ENCODE measurements at places on chromosomes 12 and 14. TPM values are rescaled to one million over a fixed set of nuclear protein-coding genes. Genes with fewer than 3 reads are reported as not detected.

Gene AKAP3
- 0.11 TPM for total RNA-seq

Gene FAM186B
- total RNA-seq, result 0.15 TPM

Gene SUPT16H
- total RNA-seq, result 110 TPM

Gene ANO2
- 0.14 TPM for total RNA-seq

Gene ACOT4
- total RNA-seq, result 1.6 TPM

Gene PRPH
- total RNA-seq, result 2.2 TPM

Gene TTC6
- total RNA-seq, result 0.36 TPM

Gene TPPP2
- not detected for total RNA-seq

Gene LHX5
- total RNA-seq, result 0.06 TPM

Gene MYL2
- total RNA-seq, result 0.96 TPM

Gene SLC6A12
- 1.2 TPM for total RNA-seq

Gene VDR
- total RNA-seq, result 3.5 TPM

Gene CARMIL3
- total RNA-seq, result 0.86 TPM

Gene CLEC1B
- total RNA-seq, result not detected

Gene CMA1
- not detected for total RNA-seq

Gene SMIM41
- not detected for total RNA-seq

Gene DBX2
- not detected for total RNA-seq

Gene ZBTB42
- 2.9 TPM for total RNA-seq

Gene SLC25A21
- 0.53 TPM for total RNA-seq

All from A549 treated with dexamethasone at 1 μM for 4 hours (cell line).